ENCODE measurements at places on chromosomes 3 and 15.

- no peak for DNase-seq
Observed at GRCh38 chr3:140955645-140956044, 14.0 kb downstream of the SLC25A36 start.

DNA sequence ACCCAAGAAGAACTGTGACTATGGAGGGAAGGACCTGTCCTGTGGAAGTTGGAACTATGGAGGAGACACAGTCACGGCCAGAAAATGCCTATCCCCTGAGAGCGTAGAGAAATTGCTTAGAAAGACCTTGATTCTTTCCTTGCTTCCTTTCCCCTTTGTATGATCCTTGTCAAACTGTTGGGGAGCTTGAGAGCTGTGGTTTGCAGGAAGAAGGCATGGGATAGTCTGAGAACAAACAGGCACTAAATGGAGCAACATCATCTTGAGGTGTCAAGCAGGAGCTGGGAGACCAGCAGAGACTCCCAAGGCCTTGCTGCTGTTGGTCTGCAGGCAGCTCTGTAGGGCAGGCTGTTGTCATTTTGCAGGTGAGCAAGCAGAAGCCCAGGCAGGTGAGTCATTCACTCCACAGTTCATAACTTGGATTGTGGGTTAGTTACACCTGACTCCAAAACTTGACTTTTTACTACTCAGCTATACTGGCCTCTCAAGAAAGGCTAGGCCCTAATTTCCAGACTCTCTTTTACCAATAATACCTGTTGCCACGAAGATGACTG is 298.9 kb downstream of the LRTM1 start:
- DNase-seq, result no peak

GRCh38 chr15:64044300-64045100 is 1.8 kb downstream of the DAPK2 start:
- peak; percentile 66 for DNase-seq

DNA sequence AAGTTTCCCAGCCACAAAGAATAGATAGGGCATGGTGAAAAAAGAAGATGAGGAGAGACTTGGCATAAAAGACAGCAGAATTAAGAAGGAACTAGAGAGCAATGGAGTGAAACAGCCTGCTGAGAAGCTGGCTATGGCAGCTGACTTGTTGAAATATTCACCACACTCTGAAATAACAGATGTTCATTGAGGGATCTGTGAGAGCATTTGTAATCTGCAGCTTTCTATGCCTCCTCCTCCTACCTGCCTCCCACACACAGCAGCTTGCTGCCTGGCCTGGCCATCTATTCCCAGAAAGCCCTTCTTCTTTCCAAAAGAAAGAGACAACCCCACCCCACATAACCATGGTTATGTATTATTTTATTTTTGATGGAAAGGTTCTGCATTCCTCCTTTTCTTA is 303.9 kb downstream of the GAP43 start:
- no peak for DNase-seq

DNA sequence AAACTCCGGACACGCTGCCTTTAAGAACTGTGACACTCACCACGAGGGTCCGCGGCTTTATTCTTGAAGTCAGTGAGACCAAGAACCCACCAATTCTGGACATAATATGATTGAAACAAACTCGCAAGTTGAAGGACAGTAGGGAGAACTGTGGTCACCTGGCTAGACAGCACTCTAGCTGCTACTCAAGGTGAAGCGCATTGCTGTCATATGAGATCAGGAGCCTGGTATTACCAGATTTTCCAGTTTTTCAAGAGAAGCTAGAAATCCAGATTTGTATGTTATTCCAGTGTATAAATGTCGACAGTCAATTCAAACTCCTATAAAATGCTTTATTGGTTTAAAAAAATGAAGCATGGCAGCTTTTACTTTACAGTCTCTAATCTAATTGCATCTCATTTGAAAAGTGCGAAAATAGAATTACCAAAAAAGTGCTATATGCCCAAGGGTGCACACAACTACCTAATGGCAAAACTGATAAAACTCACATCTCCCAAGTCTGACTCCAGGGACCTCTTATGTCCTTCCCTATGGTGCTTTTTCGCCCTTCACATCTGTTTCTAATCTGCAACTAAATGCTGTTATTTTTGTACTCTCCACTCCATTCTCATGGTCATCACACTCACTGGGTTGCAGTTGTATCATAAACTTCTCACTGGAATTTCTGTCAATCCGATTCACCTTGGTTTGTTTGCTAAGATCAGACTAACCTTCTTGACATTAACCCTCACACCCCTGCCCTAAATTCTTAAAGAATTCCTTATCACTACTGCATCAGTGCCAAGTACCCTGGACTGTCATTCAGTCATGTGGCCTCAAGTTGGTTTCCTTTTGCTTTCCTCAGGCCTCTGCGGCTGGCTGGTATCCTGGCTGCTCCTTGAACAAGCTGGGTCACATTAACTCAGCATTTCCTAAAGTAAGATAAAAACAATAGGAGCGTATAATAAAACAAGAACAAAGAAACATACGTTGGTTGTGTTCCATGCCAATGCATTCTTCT is 31.5 kb upstream of the ARHGEF26 start:
- DNase-seq, result no peak

- DNase-seq, result peak; percentile 17
Observed at GRCh38 chr3:14507757-14508504, 32.2 kb downstream of the GRIP2 start.

GRCh38 chr15:35381328-35381727 is 164.6 kb downstream of the DPH6 start:
- peak; percentile 9 for DNase-seq

DNA sequence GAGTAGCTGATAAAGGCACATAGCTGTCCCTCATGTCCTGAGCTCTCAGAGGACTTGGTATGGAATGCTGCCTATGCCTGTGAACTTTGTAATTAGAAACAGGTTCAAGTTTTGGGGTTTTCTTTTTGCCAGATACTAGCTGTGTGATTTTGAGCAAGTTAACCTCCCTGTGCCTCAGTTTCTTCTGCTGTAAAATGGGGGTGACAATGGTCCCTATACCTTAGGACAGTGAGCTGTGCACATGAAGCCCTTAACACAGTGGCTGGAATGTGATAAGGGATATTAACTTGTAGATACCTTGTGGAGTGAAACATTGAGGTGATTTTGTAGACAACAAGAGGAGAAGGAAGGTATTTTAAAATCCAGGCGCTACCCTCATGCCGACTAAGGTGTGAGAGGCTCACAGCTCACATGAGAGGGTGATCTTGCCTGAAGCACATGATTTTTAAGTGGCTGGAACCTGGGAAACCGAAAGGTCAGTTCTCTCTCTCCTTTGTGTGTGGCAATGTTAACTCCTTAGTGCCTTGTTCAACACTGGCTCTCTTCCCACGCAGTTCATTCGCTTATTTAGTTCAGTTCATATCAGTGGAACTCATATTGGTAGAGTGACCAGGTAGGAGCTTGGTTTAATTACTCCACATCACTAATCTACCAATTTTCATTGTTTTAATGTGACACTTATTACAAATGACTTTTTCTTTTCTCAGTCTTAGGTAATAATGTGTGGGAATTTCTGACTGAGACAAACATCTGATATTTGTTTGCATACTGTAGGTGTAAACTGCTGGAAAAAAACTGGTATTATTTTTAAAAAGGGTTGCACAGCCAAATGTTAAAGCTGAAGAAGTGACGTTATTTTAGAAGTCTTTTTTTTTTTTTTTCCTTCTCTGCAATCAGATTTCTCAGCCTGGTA is 236.2 kb downstream of the ITPR1 start:
- no peak for DNase-seq

DNA sequence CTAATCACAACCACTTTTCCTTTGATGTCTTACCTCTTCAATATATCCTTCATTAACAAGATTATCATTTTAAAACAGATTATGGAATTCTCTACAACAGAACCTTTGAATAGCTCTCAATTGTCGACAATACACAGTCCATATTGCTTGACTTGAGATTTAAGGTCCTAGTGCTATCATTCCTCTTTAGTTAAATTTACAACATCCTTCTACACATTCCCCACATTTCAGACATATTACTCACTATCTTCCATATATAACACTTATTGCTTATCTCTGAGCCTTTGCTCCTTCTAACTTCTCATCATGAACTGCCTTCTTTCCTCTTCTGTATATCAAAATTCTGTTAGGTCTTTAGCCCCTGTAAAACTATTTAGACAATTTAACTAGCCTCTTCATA is 247.0 kb downstream of the STXBP5L start:
- no peak for DNase-seq

- DNase-seq, result no peak
Observed at GRCh38 chr15:27271258-27271657, 300.3 kb downstream of the GABRG3 start.

DNA sequence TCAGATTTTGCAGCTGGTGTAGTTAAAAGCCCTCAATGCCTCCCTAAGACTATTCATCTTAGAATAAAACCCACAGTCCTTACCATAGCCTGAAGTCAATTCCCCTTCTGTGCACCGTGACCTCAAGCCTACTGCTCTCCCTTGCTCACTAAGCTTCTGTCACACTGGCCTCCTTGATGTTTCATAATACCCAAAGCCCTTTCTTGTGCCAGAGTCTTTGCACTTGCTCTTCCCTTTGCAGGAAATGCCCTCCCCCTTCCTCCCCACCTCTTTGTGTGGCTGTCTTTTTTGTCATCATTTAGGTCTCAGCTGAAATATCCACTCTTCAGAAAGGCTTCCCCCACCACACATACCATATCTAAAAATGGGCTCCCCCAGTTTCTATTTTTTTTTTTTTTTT is 4.2 kb upstream of the PLEKHO2 start:
- peak; percentile 95 for DNase-seq

DNA sequence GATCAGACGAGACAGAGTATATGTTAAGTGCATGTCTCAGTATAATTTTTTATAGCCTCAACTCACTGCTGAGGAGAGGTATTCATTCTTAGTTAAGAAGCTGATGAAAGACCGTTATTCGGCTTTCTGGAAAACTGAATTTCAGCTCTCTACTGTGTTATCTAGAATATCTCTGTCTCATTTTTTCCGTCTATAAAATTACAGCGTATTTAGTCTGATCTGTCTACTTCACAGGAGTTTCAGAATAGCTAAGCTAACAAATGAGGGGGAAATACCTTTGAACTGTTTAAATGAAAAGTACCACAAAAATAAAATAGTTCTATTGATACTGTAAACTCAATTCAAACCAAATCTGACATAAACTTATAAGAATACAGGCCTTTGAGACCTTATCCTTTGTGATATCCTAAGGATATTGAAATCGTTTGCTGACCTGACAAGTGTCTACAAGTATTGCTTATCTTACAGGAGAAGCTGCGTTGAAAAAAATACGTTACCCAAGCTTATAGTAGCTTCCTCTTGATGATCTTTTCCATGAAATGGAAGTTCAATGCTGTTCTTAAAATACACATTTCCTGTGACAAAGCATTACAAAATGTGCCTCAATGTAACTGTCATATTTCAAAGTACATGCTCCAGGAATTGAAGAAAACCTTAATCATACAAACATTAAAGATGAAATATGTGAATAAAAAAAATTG is 104.6 kb downstream of the IL1RAP start:
- peak; percentile 83 for DNase-seq

GRCh38 chr3:42749753-42750231 is 23.3 kb downstream of the CCDC13 start:
- peak; percentile 64 for DNase-seq

DNA sequence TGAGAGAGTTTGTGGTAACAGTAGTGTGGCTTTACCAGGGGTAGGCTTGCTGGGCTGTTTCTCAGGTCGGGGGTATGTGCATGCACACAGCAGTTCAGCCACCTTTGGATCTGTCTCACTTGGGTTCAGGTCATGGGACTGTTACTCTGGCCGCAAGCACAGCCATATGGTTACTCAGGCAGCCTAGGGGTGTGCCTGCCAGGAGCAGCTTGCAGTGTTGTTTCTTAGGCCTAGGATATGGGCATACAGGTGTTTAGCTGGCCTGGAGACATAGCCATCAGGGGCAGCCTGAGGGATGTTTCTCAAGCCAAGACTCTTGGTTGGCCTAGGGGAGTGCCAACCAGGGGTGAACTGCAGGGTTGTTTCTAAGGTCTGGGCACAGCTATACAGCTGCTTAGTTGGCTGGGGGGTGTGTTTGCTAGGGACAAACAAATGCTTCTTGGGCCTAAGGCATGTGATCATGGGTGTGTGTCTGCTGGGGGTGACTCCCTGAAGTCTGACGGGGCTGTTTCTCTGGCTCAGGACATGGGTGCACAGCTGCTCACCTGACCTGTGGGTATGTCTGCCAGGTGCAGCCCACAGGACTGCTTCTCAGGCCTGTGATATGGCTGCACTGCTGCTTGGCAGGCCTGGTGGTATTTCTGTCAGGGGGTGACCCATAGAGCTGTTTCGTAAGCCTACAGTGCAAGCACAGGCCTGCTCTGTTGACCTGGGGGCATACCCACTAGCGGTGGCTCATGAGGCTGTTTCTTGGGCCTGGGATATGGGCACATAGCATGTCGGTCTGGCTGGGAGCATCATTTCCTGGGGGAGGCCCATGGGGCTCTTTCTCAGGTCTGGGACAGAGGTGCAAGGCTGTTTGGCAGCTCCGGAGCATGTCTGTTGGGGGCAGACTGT is 168.0 kb upstream of the THRB start:
- DNase-seq, result no peak

GRCh38 chr3:41603807-41604206 is 358.1 kb downstream of the ULK4 start:
- no peak for DNase-seq

- no peak for DNase-seq
Observed at GRCh38 chr15:28936481-28936881, 50.7 kb downstream of the APBA2 start.

- no peak for DNase-seq
Observed at GRCh38 chr3:40422861-40423260, 34.3 kb upstream of the RPL14 start.

GRCh38 chr3:65354880-65355279 is 667.1 kb upstream of the ADAMTS9 start:
- no peak for DNase-seq

GRCh38 chr15:88696254-88696653 is 57.4 kb downstream of the ISG20 start:
- DNase-seq, result no peak

DNA sequence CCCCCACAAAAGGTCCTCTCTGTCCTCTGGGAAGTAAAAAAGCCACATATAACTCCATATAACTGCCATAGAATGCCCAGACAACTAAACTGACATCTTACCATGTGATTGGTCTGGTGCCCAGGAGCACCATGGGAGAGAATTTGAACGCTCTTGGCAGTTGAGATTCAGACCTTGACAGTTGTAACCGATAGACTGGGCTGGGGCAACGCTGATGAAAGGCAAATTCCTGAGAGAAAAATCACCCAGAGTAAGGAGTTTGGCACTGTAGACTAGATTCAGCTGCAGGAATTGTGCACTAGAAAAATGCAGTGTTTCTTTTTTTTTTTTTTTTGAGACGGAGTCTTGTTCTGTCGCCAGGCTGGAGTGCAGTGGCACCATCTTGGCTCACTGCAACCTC is 240.5 kb downstream of the SOX2 start:
- DNase-seq, result no peak

All from KBM-7 (cell line).